Brain pericyte (primary cell): ENCODE measurements at places on chromosomes 7 and 10.

- no peak for DNase-seq
Observed at GRCh38 chr7:105752671-105753275, 123.6 kb downstream of the ATXN7L1 start.

GRCh38 chr10:21912625-21913024 is 90.9 kb downstream of the DNAJC1 start:
- no peak for DNase-seq

- no peak for DNase-seq
Observed at GRCh38 chr10:34766811-34767494, 48.1 kb downstream of the PARD3 start.

- no peak for DNase-seq
Observed at GRCh38 chr7:122944682-122945303, 50.7 kb downstream of the TAS2R16 start.

DNA sequence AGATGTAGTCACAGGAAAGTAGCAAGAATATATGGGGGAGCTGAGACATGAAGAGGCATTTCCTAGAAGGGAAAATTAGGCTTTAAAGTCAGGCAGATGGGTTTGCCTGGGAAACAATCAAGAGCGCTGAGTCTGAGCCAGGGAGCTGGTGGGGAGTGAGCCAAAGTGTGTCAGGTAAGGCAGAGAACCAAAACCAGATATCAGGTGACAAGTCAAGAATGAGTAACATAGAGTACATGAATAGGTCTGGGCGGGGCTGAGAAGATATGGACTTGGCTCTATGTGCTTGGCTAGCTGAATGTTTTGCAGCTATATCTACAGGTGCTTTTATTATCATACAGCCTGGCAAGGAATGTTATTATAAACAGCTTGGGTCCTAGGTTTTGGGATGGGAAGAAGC is 49.3 kb downstream of the GPR141 start:
- DNase-seq: no peak

DNA sequence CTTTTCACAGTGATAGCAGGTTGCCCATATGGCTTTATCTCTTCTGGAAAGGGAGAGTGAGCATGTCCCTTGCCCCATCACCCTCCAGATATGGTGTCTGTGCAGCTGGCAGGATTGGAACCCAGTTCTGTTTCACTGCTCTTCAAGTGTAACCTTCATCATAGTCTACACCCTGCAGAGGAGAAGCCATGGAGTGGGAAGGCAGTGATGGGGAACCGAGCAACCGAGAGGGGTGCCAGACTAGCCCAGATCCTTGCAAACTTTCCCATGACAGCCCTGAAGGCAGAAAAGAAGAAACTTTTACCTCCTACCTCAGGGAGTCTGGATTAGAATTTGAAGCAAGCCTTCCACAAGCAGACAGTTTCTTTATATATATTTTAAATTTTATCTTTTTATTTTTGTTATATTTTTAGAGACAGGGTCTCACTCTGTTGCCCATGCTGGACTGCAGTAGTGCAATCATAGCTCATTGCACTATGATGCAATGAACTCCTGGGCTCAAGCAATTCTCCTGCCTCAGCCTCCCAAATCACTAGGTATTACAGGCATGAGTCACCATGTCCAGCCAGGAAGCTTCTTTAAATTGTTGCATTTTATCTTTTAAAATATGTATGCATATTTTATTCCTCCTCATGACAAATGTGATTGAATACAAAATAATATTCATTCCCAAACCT is 133.3 kb downstream of the KCNMA1 start:
- DNase-seq: no peak

GRCh38 chr10:11898372-11899066 is 75.4 kb downstream of the PROSER2 start:
- DNase-seq: no peak

- DNase-seq: no peak
Observed at GRCh38 chr10:1151076-1152033, 95.2 kb downstream of the WDR37 start.
